ENCODE measurements at places on chromosomes 12 and 14.

- DNase-seq = no peak
Observed at GRCh38 chr12:49971141-49971540, 1.6 kb upstream of the AQP6 start.

GRCh38 chr12:3171195-3171591, 94.0 kb downstream of the TSPAN9 start:
- DNase-seq = no peak

DNA sequence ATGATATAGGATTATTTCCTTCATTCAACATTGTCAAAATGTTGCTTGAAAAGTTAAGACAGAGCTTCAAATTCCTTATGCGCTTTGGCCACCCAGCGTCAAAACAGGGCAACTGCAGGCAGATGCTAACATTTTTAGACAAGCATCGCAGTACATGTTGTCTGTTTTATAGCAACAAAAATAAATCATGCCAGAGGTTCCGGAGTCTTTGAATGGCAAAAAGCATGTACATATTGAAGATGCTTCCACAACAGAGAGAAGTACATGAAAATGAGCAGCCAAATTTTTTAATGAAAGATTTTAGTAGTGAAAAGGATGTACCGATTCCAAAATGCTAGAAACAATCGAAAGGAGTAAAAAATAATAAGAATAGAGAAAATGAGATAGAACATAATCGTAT, 49.8 kb upstream of the USP15 start:
- DNase-seq = peak; percentile 26

- DNase-seq = no peak
Observed at GRCh38 chr12:67655829-67656228, 7.3 kb downstream of the DYRK2 start.

- DNase-seq = no peak
Observed at GRCh38 chr14:63874223-63874622, 21.4 kb downstream of the SYNE2 start.

DNA sequence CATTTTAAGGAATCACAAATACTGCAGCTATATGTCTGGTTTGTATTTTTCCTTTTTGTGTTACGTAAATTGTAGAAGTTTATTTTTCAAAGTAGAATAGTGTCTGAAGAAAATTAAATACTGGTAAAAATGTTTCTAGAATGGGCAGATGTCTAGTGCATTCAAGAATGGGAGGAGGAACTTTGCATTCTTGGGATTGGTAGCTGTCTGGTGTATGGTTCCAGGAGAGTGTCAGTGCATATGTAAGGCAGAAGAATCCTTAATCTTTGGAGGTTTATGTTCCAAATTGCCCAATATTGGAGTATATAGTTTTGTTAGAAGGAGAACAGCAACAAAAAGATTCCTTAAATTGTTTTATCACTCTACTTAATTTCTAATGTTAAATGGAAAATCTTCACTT, 13.5 kb downstream of the PAPOLA start:
- no peak for DNase-seq

DNA sequence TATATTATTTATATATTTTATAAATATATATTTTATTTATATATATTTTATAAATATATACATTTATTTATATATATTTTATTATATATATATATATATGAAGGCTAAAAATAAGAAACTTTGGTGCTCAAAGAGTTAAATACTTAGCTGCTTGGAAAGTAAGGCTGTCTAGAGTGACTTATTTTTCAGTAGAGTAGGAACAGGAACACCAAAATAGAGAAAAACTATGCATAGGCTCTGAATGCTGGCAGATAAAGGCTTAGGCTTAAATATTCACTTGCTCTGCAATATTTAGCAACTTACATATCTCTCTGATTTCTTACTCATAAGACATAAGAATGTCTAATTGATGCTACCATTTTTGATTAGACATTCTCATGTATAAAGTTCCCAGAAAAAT, 991.2 kb downstream of the VRK1 start:
- no peak for DNase-seq

DNA sequence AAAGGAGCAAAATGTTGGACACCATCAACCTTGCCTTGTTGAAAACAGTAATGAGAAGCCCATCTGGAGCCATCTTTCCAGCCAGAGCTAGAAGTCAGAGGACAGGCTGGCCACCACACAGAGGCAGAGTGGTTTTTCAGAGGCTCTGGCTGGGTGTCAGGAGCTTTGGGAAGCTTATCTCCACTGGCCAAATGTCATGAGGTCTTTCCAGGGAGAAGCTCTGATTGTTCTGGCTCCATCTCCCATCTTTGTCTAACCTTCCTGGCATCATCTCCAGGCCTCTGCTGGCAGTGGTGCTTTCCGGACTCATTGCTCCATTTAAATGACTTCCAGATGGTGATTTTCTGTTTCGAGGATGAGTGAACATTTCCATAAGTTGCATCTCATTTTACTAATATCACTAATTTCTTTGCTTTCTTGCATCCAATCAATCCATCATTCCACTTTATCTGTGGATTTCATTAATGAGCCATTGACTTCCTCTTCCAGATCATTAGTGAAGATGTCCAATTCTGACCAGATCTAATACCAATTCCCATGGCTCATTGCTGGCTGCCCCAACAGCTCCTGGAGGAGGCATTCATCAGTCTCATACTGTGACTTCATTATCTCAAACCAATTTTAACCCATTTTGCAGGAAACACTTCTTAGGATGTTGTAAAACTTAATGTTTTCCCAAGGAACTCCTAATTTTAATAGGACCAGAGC, 35.3 kb upstream of the TMTC1 start:
- DNase-seq = no peak

- no peak for DNase-seq
Observed at GRCh38 chr12:24902511-24903328, 46.2 kb downstream of the BCAT1 start.

DNA sequence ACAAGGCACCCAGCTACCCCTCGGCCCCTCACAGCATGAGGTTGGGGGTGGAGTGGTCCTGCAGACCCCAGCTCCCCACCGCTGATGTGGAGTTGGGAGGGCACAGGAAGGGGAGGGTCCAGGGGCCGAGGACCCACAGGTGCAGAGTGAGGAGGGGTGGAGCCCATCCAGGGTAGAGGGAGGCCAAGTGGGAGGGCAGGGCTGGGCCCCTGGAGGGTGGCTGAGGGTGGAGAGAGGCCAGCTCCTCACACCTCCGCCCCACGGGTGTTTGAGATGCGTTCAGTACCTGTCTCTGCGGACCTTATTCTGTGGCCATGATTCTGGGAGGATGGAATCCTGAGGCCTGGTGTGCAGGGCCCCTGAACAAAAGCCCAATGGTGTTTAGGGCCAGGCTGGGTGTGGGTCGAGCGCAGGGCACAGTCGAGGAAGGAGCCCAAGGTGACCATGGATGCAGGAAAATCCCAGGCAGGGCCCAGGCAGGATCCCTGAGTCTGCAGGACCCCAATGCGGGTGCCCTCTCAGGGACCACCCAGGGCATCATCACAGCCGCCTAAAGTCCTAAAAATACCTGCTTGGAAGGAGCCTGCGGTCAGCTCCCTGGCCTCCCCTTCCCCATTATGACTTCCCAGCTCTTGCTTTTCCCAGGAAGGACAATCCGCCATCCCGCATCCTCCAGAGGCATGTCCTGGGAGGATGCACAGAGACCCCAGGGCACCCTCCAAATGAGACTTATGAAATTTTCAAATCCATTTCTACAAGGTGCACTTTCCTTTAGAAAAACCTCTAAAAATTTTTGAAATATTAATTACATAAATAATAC, 377.1 kb upstream of the SFSWAP start:
- no peak for DNase-seq

DNA sequence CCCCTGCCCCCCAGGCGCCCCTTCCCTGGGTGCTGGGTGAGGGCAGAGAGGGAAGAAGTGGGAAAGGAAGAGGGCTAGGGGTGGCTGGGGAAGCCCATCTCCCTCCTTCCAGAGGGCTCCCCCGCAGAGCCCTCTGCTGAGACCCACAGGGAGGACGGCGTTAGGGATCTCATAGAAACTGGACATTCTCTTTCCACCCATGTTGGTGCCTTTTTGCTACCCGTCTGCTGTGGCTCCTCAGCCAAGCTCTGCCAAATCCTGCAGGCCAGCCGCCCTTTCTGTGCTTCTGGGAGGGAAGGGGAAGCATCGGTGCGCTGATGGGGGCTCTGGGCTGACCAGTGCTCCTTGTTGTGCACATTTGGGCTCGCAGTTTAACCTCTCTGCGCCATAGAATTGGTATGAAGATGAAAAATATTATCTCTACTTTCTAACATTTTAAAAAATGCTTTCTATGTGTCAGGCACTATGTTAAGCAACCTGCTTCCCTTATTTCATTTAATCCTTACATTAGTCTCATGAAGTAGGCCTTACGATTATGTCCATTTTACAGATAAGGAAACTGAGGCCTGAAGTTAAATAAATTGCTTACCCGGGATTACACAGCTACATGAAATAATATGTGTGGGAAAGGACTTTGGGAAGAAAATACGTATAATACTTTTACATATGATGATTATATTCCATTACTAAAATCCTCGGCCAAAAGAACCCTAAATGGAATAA, 981 bp downstream of the SLC48A1 start:
- no peak for DNase-seq
